Stimulated activated CD4-positive, alpha-beta T cell treated with anti-CD3 and anti-CD28 coated beads, Interleukin-15, amount 100 ng/mL, for 1 hour (primary cell): ENCODE measurements at places on chromosomes 11 and 22.

GRCh38 chr11:122681070-122681469, 25.5 kb downstream of the UBASH3B start:
- no peak for DNase-seq

DNA sequence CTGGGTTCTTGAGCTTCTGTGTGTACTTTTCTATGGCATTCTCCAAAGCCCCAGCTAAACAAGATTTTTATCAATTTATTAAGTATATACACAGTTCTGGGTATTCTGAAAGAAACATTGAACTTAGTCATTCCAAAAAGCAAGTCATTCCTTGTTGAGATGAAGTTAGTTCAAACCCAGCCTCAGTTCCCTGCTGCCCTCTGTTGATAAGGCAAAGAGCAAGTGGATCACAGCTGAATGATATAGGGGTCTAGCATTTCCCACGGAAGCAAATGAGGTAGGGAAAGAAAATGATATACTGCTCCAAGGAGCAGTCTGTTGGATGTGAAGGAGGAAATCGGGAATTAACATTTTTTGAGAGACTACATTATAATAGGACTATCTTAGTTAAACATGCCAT, 841.8 kb upstream of the TENM4 start:
- DNase-seq, result no peak

DNA sequence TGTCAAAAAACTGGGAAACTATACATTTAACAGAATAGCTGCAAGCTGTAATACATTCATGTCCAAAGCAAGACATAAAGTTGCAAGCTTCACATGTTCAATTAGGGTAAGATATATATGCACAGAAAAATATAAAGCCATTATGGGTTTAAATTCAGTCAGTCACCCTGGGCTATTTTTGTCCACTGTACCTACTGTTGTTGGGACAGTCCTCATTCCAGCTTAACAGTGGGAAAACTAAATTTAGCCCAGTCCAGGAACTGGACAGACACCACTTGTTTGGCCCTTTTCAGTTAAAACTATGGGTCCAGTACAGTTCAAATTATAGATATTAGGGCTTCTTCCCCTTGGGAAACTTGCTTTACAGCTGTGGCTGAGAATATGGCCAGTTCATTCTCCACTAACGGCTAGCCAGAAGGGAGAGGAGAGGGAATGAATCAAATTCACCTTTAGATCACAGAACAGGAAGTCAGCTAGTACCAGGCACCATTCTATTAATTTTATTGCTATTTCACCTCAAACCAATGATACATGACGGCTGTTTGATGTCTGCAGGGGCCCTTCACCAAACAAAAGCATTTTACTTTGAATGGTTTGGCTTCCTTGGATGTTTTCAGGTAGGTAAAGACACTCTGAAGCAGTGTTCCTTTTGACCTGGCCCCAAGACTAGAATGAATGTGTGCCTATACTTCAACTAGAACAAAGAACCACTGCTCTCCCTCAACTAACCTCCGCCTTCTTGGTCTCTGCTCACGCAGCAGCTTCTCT, 22.2 kb downstream of the ZNF280B start:
- no peak for DNase-seq

- DNase-seq, result no peak
These were observed 5.3 kb downstream of the MALAT1 start for GRCh38 chr11:65503949-65504673.

DNA sequence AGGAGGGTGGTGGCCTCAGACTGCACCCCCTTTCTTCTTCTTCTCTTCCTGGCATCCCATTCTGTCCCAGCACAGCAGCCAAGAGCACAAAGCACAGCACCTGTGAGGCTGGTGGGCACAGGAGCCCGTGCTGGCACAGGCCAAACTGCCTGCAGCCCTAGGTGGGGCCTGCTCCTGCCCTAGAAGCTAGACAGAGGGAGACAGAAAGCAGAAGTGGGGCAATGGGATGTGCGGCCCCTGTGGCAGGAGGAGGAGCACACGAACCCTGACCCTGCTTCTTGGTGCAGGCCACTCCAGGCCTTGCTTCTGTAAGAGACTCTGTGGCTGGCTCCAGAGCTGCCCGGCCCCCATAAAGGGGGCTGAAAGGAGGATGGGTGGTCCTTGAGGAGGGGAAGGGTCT, 3.9 kb upstream of the PTS start:
- DNase-seq, result no peak

DNA sequence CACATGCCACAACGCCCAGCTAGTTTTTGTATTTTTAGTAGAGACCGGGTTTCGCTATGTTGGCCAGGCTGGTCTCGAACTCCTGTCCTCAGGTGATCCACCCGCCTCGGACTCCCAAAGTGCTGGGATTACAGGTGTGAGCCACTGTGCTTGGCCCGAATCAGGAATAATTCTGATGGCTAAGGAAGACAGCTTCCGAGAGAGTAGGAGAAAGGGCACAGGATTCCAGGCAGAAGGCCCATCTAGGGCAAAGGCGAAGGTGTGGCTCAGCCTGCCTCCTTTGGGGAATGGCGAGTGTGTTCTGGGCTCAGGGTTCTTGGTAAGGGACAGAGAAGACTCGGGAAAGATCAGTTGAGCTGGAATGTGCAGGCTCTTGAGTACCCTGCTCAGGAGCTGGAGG, 1.6 kb upstream of the SYCE3 start:
- no peak for DNase-seq

DNA sequence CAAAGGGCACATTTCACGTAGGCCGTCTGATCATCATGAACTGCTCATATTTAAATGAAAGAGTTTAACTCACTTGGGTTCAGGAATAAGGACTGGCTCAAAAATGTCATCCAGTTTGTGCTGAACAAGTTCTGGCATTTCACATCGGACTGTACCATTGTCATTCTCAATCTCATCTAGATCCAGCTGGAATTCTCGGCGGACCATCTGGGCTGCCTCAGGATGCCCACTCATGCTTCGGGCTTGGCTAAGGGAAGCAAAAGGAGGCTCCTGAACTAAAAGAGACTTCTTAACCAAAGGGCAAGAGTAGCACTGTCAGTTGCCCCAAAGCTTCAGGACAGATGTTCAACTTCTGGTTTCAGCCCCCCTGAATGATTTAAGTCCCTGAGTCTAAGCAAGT, 40.2 kb downstream of the F2 start:
- DNase-seq, result no peak

DNA sequence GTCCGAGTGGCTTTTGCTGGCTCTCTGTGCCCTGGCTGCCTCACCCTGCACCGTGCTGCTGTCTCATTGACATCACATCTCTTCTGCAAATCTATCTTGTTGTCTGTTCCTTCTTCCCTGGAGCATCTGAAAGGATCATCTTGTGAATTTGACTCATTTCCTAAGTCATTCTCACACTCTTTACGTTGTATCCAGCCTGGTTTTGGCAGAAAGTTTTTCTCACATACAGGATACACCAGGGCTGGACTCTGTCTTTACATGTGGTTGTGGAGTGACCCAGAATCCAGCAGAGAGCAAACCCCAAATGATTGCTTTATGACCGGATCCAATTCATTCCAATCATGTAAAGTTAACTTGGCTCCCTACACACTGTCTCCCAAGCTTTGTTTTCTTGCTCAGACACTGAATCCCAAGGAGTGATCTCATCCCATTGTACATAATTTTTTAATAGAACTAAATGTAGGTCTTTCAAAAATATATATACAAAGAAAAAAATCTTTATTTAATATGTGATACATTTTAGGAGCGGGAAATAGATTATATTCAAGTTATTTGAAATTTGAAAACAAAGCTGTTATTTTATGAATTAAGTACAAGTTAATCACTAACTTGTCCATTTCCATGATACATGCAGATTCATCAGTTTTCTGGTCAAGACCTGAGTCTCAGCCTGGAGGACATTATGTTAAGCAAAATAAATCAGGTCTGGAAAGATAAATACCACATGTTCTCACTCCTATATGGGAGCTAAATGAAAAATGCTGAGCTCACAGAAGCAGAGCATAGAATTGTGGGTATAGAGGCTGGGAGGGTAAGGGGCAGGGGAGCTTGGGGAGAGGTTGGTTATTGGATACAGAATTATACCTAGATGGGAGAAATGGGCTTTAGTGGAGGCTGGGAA, 2.9 kb upstream of the RFPL1 start:
- DNase-seq, result no peak

GRCh38 chr11:35792148-35792845, 129.7 kb downstream of the TRIM44 start:
- no peak for DNase-seq

DNA sequence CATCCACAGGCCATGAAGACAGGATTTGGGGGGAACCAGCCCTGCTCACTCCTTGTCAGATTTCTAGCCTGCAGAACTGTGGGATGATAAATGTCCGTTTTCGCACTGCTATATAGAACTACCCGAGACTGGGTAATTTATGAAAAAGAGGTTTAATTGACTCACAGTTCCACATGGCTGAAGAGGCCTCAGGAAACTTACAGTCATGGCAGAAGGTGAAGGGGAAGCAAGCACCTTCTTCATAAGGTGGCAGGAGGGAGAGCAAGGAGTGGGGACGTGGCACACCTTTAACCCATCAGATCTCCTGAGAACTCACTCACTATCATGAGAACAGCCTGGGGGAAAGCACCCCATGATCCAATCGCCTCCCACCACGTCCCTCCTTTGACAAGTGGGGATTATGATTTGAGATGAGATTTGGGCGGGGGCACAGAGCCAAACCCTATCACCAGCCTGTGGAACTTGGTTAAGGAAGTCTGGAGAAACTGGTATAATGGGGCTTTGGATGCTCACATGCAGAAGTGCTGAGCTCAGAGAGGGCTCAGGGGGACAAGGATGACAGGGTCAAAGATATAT, 50.7 kb downstream of the MYEOV start:
- DNase-seq, result no peak

GRCh38 chr22:23115369-23115768, 26.4 kb downstream of the RSPH14 start:
- no peak for DNase-seq

- no peak for DNase-seq
These were observed 189.5 kb downstream of the PGR start for GRCh38 chr11:100940111-100940510.

DNA sequence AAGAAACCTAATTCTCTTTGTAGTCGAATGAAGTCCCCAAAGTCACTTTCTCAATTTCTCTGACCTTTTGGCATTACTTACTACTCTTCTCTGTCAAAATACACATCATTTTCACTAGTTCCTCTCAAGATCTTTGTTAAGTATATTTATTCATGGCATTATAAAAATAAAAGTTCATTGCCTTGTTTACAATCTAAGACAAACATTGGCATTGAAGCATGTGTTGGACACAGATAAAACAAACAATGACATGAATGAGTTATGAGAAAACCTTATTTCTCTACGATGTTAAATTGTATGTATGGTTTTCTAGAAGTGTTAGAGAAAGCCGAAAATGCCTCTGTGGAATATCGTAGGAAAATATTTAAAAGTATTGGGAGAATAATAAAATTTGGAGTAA, 8.6 kb upstream of the OR51G1 start:
- no peak for DNase-seq

DNA sequence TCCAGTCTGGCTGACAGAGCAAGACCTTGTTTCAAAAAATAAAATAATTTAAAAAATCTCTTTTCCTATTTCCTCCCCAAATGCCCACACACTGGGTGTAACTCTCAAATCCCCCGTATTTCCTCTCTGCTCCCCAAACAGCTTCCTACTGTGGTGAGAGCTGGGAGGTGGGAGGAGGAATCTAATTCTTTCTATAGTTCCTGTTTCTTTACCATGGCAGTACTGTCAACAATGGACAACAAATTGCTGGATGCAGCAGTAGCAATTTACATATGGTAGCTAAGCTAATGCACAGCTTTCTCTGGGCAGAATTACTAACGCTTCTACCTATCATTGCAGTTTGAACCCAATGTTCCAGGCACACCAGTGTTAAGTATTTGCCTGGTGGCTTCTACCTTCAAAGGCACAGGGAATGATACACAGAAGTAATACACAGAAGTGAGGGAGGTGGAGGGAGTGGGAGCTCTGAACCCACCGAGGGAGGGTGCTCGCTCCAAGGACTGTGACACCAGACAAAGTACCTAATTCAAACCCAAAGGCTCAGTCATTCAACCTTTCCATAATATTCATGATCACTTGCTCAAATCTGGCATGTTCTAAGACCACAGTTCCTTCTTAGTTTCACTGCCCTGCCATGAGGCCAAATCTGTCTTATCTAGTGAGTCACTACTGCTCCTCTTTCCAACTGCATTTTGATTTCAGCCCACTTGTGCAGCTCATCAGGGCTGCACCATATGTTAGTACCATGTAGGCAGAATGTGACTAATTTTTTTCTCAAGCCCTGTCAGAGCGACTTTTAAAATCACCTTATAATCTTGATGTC, 37.9 kb downstream of the CELF1 start:
- DNase-seq, result no peak
